NCI-H1417 treated with DMSO at 0.1 percent for 48 hours (cell line): ENCODE measurements at places on chromosomes 5 and 9.

- no peak for DNase-seq
These were observed 34.8 kb downstream of the THBS4 start for GRCh38 chr5:80069918-80070318.

DNA sequence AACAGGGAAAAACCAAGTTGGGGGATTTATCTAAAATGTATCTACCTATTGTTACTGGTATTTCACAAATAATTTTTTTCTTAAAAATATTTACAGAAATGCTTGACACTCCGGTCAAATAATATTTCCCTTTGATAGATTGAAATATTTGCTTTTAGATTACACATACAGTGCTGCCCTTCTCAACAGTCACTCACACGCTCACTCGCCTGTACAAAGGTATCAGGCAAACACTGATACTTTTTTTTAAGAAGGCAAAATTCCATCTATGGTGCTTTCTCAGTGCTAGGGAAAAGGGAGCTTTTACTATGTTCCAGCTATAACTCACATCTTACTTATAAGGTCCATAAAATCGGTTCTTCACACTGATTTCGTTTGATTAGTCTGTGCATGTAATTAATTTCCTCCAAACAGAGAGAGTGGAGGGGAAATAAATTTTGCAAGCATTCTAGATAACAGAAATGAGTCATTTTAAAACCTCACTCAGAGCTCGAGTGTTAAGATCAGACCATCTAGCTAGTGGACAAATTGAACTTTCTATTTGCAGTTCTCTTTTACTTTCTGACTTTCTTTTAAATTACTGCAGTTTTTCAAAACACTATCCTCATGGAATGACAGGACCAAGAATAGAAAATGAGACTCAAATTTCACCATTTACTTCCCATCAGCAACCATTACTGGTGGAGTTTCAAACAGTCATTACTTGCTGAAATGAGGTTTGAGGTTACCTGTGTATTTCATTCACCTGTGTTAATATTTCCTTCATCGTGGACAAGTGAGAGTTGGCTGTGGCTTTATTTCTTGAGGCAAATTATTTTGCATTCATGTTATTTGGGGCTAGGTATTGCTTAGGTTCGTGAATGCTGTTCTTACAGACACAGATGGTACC lies 273.2 kb downstream of the RAB3C start:
- DNase-seq, result no peak

GRCh38 chr5:68376935-68377334 lies 161.4 kb downstream of the PIK3R1 start:
- no peak for DNase-seq

- no peak for DNase-seq
These were observed 230.1 kb upstream of the PANK3 start for GRCh38 chr5:168809218-168809617.

DNA sequence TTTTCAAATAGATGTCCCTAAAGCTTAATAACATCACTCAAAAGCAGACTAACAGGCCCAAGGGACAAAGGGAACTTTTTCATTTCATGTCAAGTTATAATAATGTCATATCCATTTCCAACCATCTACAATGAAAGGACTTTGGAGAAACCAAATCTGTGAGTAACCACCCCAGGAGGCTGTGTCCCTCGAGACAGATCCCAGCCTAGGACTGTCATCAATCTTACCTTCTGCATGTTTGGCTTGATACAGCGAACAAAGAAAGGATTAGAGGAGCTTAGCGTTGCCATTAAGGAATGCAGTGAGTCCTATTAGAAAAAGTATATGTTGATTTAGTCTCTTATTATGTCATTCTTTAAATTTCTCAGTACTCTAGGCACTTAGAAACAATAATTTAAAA lies 137.8 kb upstream of the RETREG1 start:
- DNase-seq, result no peak

DNA sequence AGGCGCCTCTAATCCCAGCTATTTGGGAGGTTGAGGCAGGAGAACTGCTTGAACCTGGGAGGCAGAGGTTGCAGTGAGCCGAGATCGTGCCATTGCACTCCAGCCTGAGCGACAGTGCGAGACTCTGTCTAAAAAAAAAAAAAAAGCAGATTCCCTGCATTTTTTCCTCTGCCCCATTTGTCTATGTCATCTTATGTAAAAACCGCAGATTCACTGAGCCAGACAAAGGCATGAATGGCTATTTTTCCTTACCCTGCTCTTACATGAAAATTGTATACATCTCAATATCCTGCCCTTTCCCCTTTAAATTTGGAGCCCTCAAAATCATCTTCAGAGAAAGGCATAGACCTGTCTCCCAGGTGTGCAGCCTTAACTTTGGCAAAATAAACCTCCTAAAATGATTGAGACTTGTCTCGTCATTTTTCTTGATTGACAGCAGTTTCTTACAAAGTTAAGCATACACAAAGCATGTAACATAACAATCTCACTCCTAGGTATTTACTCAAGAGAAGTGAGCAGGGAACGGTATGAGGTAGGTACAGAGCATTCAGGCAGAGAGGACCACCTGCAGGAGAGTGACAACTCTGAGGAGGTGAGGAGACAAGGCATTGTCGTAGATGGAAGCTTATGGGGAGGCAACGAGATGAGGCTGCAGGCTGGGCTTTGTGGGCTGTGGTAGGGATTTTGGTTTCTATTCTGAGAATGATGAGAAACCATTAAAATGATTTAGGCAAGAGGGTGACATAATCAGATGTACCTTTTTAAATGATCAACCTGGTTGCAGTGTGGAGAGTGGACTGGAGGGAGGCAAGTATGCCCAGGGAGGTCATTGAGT lies 65.7 kb upstream of the IL6ST start:
- DNase-seq, result no peak

- DNase-seq, result peak; percentile 89
These were observed 85.6 kb downstream of the PSD2 start for GRCh38 chr5:139881143-139881733.
